Fibroblast of skin of left quadriceps (primary cell): ENCODE measurements at places on chromosomes 2 and 18.

DNA sequence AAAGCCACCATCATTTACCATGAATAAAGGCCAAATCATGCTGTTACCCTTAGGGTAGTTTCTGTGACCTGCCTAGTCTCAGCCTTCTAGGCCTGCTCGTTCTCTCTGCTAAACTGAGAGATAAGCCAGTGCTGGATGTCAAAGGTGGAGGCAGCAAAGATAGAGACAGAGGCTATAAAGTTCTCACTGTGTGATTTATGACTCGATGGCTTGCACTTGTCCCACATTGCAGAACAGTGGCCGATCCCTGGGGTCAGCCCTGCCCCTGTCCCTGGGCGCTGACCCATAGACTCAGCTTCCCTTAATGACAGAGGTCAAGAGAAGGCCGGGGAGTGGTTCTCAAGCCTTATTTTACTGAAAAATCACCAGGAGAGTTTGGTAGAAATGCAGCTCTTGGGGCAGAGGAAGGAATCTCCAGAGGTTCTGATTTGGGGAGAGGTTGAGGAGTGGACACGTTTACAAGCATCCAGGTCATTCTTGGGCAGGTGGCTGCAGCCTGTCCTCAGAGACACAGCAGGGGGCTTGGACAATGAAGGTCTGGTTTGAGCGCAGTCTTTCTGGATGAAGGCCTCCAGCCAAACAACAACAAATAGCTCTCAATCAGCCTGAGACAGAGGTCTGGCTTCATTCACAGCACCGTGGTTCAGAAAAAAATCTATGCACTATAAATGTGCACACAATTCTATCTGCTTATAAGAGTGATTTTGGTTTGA, 143.5 kb downstream of the ACKR3 start:
- no peak for DNase-seq

DNA sequence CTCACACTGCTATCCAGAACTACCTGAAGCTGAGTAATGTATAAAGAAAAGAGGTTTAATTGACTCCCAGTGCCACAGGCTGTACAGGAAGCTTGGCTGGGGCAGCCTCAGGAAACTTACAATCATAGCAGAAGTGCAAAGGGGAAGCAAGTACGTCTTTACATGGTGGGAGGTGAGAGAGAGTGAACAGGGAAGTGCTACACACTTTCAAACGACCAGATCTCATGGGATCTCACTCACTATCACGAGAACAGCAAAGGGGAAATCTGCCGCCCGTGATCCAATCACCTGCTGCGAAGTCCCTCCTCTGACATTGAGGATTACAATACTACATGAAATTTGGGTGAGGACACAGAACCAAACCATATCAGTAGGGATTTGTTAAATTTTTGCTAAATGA, 150.4 kb upstream of the NXPH2 start:
- no peak for DNase-seq

DNA sequence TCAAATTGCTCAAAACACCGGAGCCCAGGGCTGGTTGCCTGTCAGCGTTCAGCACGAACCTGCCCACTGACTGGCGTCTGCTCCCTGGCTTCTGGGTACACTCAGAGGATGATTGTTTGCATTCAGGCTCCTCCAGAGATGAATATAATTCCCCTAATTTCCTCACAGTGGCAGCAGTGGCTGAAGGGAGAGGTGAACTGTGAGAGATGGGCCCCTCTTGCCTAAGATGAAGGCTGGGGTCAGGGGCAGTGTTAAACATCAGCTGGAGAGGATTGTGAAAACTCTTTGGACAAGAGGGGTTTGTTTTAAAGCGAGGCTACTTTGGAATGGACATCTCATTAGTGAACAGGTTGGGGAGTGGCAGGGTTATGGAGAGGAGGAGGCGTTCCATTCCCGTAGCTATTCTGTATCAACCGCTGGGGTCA, 31.0 kb downstream of the TCF7L1 start:
- no peak for DNase-seq

DNA sequence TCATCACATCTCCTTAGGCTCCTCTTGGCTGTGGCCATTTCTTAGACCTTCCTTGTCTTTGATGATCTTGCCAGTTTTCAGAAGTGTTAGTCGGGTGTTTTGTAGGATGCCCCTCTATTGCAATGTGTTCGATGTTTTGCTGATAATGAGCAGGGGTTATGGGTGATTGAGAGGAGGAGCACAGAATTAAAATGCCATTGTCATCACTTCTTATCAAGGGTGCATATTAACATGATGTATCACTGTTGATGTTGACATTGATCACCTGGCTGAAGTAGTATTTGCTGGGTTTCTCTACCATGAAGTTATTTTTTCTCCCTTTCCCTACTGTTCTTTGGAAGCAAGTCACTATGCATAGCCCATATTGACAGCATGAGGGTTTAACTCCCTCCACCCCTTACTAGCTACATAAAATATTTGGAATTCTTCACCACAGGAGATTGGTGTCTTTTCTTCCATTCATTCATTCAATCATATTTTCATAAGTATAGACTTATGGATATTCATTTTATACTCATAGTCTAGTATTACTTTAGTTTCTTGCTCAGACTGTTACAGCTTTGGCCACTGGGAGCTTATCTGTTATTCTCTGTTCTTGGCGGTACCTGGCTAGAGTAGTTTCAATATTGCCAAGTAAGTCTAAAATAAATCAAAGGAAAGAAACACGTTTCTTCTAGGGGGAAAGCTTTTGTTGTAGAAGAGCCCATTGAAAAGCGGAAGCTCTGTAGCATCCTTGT, 54.5 kb upstream of the TMEM87B start:
- no peak for DNase-seq

GRCh38 chr2:38794235-38794946, 16.4 kb downstream of the GEMIN6 start:
- DNase-seq = no peak

DNA sequence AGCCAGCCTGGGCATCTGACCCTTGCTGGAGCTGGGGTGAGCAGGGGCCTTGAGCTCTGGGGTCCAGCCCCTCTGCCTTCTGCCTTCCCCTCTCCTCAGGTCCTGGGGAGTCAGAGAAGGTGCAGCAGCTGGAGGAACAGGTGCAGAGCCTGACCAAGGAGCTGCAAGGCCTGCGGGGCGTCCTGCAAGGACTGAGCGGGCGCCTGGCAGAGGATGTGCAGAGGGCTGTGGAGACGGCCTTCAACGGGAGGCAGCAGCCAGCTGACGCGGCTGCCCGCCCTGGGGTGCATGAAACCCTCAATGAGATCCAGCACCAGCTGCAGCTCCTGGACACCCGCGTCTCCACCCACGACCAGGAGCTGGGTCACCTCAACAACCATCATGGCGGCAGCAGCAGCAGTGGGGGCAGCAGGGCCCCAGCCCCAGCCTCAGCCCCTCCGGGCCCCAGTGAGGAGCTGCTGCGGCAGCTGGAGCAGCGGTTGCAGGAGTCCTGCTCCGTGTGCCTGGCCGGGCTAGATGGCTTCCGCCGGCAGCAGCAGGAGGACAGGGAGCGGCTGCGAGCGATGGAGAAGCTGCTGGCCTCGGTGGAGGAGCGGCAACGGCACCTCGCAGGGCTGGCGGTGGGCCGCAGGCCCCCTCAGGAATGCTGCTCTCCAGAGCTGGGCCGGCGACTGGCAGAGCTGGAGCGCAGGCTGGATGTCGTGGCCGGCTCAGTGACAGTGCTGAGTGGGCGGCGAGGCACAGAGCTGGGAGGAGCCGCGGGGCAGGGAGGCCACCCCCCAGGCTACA, 3.8 kb downstream of the EMILIN1 start:
- DNase-seq = no peak

DNA sequence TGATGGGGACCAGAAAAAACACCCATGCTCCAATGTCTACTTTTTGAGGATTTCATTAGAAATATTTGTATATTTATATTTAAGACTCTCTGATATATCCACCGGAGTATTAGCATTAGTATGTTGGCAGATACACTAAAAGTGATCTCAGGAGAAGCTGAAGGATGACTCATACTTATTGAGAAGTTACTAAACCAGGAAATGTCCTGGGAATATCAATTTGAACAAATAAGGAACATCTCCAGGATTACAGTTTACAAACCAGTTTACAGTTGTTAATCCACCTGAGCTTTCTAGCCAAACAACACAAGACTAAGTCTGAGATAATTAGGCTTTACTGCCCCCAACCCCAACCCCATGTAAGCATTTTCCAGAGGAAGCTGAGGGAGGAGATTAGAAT, 16.1 kb upstream of the DPP4 start:
- no peak for DNase-seq
